Mammary microvascular endothelial cell (primary cell): ENCODE measurements at places on chromosomes 12 and 14. TPM values are rescaled to one million over a fixed set of nuclear protein-coding genes. Genes with fewer than 3 reads are reported as not detected.

The TRAF3 gene
- total RNA-seq = 21.9 and 25.0 TPM in 2 replicates

The SLC7A8 gene
- total RNA-seq = not detected in 2 replicates

The FAM186B gene
- total RNA-seq = not detected in 2 replicates

The CD163L1 gene
- 1.7 and 4.7 TPM in 2 replicates for total RNA-seq

The TBC1D30 gene
- 17.5 and 24.4 TPM in 2 replicates for total RNA-seq

The TDRD9 gene
- total RNA-seq = 0.69 and 1.00 TPM in 2 replicates
